Upper lobe of left lung (tissue), 6 donors: ENCODE measurements at places on chromosomes 7 and 10.

DNA sequence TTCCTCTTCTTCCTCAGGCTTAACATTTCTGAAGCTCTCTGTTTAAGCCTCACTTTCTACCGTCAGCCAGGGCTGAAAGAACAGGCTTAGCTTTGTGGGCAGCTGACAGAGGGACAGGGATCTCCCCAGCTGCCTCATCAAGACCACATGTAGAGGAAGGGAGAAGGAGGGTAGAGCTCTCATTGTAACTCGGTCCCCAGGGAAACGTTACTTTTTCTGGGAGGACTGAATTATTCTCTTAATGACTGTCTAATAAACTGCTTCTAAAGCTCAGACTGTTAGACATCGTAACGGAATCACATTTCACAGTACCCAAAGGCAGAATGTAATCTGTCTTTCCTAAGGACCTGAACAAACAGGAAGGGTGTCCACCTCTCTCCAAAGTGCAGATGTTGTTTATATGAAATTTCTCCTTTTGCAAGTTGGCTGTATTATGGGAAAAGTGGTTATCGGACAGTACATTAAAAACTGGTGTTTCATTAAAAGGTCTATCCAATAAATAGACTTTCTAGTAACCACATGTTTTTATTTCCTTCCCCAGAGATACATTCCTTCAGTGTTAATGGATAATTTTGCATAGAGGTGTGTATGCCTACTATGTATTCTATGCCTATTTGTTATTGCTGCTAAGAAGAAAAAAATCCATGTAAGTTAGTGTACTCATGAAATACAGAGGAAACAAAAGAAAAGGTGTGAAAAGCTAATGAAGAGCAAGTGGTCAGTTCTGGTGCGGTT is 144.2 kb downstream of the CTTNBP2 start:
- DNase-seq = no peak

DNA sequence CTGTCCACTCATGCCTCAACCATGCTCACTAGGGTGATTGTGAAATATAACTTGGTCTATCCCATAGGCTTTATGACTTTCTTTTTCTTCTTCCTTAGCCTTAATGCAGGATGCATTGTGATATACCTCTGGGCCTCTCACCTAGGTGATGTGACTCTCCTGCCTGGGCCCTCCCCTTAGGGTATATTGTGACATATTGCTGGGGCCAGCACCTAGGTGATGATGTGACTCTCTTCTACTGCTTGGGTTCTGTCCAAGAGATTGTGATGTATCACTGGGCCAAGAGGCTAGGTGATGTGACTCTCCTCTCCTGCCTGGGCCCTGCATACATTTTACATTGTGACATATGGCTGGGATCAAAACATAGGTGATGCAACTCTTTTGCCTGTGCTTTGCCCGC is 14.7 kb upstream of the ZNF107 start:
- no peak for DNase-seq

GRCh38 chr7:150448789-150449147 is 1.7 kb upstream of the GIMAP8 start:
- peak; percentile 88 for DNase-seq

DNA sequence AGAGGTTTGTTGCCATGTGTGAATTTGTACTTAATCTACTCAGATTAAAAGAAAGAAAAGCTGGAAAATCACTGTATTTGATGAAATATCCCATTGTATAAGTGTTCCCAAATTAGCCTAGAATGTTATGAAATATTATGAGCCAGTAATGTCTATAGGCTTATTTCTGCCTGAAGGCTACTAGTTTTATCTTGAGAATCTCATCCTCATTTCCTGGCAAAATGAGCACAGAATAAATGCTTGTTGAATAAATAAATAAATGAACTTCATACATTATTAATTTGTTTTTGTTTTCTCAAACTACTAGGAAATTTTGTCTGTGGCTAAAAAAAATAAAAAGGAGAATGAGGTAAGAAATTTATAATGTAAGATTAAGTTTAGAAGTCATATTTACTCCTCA is 25.5 kb downstream of the HELLS start:
- no peak for DNase-seq
